Activated effector memory CD4-positive, alpha-beta T cell treated with Interleukin-2 at 50 U/mL for 16 hours (primary cell): ENCODE measurements at places on chromosomes 4 and X.

DNA sequence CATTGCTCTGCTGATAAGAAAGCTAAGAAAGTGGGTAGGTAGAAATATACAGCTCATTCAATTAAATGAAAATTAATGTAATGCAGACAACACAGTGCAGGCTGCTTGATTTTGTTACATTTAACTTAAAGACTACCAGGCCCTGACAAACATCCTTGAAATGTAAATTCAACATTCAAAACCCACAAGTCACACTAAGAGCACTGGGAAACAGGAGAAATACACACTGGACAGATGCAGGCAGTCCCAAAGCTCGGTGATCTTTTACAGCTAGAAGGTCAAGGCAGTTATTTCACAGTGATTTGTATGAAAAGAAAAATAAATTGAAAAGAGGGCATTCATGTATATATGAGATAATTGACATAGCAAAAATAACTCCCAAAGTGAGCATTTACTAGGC, 94.3 kb upstream of the PLAC1 start:
- DNase-seq, result no peak

- DNase-seq, result no peak
Observed at GRCh38 chrX:150548684-150549083, 19.7 kb upstream of the MTM1 start.

- no peak for DNase-seq
Observed at GRCh38 chrX:1412551-1413161, 20.7 kb upstream of the SLC25A6 start.

- DNase-seq, result no peak
Observed at GRCh38 chr4:16503421-16504100, 277.3 kb upstream of the TAPT1 start.
